ENCODE measurements at places on chromosomes 3 and 15.

DNA sequence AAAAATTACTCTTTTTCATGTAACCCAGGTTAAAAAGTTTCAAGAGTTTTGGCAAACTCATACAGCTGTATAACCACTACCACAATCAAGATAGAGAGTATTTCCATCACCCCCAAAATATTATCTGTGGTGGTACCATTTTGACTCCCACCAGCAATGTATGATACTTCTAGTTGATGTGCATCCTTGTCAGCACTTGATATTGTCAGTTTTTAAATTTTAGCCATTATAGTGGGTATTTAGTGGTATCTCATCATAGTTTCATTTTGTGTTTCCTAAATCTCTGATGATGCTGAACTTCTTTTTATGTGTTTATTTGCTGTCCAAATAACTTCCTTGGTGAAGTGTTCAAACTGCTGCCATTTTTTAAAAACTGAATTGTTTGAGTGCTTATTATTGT, 14.6 kb downstream of the CTDSPL start:
- DNase-seq: no peak

- DNase-seq: no peak
Observed at GRCh38 chr3:161673866-161674265, 177.3 kb downstream of the OTOL1 start.

GRCh38 chr3:44058022-44058867, 183.4 kb upstream of the TOPAZ1 start:
- no peak for DNase-seq

- no peak for DNase-seq
Observed at GRCh38 chr3:6805236-6805635, 55.7 kb upstream of the GRM7 start.

GRCh38 chr3:49456466-49456865, 13.6 kb upstream of the DAG1 start:
- no peak for DNase-seq

DNA sequence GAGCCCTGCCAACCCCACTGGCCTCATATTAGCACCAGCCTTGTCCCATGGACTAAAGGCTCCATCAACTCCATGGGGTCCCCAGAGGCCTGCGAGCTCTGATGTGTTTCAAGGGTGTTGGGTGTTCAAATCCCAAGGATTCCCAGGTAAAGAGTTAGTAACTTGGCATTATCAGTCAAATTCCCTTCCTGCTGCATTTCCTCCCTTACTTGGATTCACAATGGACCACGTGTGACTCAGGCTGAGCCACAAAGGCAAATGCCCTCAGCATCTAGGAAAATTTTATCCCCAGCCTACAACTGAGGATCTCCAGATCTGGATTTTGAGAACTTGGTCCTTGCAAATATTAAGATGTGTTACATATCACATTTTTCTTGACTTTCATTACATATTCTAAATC, 58.8 kb downstream of the GADL1 start:
- no peak for DNase-seq

DNA sequence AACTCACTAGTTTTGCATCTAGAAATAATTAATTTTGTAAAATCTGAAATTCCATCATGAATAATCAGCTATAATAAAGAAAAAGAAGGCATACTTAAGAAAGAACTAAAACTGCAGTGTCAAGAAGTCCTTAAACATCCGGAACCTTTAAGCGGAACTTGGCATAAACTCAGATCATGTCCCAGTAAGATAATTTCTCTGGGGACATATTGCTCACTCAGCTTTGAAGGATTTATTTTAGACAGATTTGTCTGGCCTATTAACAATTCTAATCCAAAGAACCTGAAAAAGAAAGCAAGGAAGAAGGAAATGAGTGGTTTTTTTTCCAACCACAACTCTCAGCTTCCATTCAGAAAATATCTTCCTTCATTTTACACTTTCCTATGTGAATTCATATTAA, 850.3 kb downstream of the ROBO1 start:
- no peak for DNase-seq

DNA sequence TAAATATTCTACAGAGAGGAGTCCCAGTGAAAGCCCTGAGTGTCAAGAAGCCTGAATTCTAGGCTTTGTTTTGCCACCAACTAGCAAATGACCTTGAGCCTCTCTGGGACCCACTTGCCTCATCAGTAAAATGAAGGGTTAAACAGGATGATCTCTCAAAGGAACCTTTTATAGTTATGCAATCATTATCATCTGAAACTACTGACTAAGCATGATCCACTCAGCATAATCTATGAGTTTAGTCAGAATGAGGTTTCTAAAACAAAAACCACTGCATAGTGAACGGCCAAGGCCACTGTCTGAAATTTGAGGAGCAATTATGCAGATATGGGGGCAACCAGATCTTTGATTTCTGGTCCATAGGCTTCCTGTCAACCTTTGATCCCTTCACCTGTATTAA, 319.0 kb downstream of the MECOM start:
- DNase-seq: no peak

DNA sequence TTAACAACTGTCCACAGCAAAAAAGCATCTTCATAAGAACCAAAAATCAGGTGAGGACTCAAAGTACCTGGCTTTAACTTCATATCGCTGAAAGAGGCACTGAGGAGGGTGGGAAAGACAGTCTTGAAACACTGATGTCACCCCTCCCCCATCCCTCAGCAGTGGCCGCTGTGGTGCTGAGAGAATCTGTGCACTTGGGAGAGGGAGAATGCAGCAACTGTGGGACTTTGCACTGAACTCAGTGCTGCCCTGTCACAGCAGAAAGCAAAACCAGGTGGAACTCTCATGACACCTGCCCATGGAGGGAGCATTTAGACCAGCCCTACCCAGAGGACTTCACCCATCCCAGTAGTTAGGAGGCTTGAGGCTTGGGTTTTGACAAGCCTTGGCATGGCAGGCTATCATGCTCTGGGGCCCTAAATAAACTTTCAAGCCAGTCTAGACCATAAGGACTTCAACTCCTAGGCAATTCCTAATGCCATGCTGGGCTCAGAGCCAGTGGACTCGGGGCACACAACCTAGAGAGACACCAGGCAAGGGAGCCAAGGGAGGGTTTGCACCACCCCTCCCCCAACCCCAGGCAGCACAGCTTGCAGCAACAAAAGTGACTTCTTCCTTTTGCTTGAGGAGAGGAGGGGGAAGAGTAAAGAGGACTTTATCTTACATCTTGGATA, 6.1 kb upstream of the ZSCAN2 start:
- DNase-seq: no peak
